ENCODE measurements at places on chromosomes 2 and 18.

GRCh38 chr2:30230497-30231211 is 680 bp upstream of the LBH start:
- no peak for DNase-seq

GRCh38 chr18:37309861-37310260 is 255.7 kb downstream of the CELF4 start:
- DNase-seq, result no peak

GRCh38 chr18:68826121-68826520 is 28.2 kb downstream of the CCDC102B start:
- DNase-seq, result no peak

DNA sequence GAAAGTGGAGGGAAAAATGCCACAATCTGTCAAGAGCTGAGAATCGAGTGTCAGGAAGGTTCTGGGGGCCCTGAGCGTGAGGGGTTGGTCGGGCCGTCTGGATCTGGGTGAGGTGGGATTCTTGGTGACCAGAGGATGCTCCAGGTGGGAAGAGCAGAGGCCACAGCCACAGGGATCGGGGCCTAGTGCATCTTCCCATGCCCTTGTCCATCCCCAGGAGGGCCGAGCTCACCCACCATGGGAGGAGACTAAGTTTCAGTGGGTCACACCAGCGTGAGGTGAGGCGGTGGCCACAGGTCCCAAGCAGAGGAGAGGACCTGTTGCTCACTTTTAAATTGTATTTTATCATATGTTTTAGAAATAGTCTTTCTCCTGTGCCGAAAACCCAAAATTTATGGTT is 70.0 kb downstream of the TMEM18 start:
- no peak for DNase-seq

GRCh38 chr2:80830891-80831290 is 526.3 kb upstream of the LRRTM1 start:
- DNase-seq, result no peak
